Renal cortex interstitium (tissue), 15 donors: ENCODE measurements at places on chromosomes 6 and 20. TPM values are rescaled to one million over a fixed set of nuclear protein-coding genes. Genes with fewer than 3 reads are reported as not detected.

DNA sequence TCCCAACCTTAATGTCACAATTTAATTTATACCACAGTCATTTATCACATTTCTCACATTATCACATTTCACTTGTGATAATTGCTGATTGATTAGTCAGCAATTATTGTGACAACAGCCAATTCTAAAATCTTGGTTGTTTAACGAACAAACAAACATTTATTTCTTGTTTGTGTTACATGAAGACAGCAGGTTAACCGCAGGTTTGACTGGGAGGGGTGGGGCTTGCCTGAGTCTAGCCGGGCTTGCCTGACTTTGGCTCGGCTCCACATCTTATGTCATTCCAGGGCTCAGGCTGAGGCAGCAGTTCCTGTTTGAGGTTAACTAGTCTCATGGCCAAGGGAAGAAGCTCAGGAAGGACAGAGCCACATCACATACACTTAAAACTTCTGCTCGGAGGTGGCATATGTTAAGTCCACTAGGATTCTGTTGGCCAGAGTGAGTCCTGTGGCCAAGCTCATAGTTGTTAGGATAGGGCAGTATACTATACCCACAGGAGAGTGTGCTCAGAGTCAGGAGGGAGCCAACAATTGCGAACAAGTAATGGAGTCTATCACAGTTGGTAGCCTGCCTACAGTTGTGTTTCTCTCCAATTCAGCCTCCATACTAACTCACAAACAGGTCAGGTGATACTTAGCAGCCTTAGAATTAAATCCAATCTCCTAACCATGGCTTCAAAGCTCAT is 90.0 kb upstream of the IFNGR1 start:
- DNase-seq, result no peak

Gene C6orf118
- polyA plus RNA-seq, result 9.1 TPM

DNA sequence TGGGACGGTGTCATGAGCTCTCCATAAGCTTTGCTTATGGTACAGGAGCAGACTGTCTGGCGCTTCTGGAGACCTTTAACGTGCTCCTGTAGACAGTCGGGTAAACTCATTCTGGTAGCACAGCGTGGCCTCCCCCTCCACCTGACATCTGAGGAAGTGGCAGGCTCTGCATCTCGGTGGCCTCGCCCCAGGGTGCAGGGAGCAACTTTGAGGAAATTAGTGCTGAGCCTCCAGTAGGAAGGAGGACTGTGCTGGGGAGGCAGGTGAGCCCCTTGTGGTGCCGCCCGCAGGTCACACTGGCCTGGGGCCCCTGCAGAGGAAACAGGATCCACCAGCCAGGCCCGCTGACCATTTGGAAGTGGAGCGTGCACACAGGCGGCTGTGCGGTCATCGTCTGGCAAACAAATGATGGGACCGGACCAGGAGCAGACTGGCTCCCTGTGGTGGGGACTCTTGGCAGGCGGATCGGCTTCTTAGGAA is 57.9 kb downstream of the SYNJ2 start:
- no peak for DNase-seq

Gene MEI4
- polyA plus RNA-seq, result 1.6 TPM

GRCh38 chr6:90271831-90272230 is 24.8 kb downstream of the BACH2 start:
- no peak for DNase-seq

- DNase-seq, result no peak
These were observed 2.5 kb downstream of the GRM4 start for GRCh38 chr6:34143196-34143883.

DNA sequence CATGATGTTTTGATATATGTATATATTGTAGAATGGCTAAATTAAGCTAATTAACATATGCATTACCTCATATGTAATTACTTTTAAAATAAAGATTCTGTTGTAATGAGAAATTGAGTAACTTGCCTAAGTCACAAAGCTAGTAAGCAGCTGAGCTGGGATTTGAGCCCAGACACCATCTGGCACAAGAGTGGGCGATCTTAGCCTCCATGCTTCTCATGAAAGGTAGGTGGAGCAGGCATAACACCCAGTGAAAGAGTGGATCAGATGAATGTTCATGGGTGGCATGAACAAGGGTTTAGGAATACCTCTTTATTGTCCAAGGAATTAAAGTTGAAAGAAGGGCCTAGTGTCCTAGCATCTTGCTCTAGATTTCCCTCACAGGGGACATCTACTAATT is 365.4 kb downstream of the TFAP2B start:
- no peak for DNase-seq

Gene HLA-F
- 4.9 TPM for polyA plus RNA-seq

- no peak for DNase-seq
These were observed 70.5 kb downstream of the TOX2 start for GRCh38 chr20:43985121-43985520.

Gene PTK6
- 0.82 TPM for polyA plus RNA-seq

- no peak for DNase-seq
These were observed 28.0 kb upstream of the TULP4 start for GRCh38 chr6:158284007-158284875.

DNA sequence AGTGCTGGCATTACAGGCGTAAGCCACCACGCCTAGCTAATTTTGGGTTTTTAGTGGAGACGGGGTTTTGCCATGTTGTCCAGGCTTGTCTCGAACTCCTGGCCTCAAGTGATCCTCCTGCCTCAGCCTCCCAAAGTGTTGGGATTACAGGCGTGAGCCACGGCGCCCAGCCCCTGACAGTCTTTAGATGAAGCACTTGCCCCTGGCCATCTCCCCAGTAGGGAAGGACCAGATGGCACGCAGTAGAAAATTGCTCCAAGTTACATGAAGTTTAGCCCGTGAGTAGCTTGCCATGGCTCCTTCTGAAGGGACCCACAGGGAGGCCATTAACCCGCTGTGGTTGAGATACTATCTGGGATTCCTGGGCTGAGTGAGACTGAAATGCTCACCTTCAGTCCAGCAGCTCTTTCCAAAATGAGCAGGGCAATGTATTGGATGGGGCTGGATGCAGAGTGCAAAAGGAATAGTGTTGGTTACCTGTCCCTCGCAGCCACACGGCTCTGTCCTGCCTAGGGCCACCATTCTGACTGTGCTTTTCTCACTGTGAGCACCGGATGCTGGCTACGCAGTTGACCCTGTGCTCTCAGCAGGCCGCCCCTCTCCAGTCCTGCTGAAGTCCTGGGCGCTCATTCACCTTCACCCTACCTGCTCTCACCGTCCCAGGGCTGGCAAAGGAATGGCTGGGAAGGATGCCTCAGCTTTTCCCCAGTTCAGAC is 66.9 kb downstream of the EFCAB8 start:
- DNase-seq, result no peak

- DNase-seq, result no peak
These were observed 276.4 kb downstream of the TAF4 start for GRCh38 chr20:61789329-61789728.

DNA sequence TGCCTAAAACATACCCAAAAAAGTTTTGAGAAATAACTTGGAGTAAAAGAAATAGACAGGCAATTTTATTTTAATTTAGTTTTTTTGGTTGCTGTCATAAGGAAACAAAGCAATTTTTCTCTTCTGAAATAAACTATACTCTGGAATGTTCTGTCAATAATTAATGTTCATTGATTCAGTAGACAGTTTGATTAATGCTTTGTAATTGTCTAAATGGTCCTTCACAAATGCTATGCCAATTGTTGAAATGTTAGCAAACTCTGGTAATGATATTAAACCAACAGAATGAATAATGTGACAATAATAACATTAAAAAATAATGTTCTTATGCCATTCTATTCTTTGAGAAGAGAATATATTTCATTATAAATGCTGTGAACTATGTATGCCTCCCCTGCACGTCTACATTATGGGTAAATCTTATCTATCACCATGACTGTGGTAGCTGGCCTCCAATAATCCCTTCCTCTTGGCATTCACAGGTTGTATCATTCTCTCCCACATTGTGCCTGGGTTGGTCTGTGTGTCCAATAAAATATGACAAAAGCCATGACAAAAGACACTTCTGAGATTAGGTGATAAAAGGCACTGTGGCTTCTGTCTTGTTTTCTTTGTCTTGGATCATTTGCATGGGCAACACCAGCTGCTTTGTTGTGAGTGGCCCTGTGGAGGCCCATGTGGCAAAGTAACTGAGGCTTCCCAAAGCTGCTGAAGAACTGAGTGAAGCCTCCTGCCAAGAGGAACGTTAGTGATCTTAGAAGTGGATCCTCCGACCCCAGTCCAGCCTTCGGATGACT is 25.1 kb downstream of the IL20RA start:
- no peak for DNase-seq
